ENCODE measurements at places on chromosomes 2 and 18. TPM values are rescaled to one million over a fixed set of nuclear protein-coding genes. Genes with fewer than 3 reads are reported as not detected.

- DNase-seq = no peak
Measured at GRCh38 chr2:230873661-230874401, 9.1 kb downstream of the ITM2C start.

DNA sequence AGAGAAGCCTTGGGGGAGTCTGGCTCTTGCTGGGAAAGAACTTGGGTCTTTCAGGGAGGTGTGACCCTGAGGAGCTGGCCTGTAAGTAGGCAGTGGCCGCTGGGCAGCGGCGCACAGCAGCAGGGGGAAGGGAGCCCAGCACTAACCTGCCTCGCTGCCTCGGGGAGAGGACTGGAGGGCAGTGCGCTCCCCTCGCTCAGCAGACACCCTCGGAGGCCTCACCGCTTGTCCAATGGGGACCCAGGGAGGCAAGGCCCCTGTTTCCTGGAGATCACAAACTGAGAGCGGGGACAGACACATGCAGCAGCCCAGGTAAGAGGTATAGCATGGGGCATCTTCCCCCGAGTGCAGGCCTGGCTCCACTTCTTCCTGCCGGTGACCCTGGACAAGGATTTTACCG is 3.3 kb downstream of the DNMT3A start:
- no peak for DNase-seq

Gene IL37
- total RNA-seq = not detected

Gene ELAC1
- total RNA-seq = 8.3 TPM

All from fibroblast of the aortic adventitia (primary cell).